ENCODE measurements at places on chromosomes 4 and X.

DNA sequence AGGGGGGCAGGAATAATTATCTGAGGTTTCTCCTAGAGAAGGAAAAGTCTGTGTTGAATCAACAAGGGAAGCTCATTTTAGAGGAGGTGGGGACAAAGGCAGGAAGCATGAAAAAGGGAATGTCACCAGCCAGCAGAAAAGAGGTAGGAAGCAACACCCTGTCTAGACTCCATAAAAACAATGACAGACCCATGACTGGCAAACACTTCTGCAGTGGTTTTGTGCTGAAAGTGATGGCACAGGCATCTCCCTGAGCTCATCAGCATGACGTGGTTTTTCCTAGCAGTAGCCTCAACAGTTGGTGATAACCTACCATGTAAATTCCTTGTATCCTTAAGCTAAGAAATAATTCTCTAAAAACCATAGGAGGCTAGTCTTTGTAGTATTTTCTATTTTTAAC is 110.7 kb upstream of the GALNT7 start:
- H3K36me3 ChIP-seq: no peaks in the 10 kb centered on the region
- H3K4me3 ChIP-seq: no peak overlapping the region

DNA sequence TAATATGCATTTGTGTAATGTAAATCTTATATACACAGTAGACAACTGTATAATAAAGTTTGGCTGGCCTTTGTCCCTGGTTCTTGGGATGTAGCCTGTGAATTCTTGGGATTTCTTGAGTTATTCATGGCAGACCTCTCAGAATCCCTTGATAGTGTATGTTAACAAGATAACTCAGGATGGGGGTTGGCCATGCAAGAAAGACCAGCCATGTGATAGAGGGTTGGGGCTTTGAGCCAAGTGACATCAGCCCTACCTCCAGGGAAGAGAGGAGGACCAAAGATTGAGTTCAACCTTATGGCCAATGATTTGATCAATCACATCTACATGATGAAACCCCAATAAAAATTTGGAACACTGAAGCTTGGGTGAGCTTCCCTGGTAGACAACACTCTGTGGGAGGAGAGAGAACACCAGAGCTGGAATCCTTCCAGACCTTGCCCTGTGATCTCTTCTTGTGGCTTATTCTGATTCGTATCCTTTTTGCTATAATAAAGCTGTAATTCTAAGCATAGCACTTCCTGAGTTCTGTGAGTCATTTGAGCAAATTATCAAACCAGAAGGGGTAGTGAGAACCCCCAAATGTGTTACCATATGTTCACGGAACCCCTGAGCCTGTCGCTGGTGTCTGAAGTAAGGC is 11.3 kb downstream of the SLC2A9 start:
- H3K4me1 ChIP-seq: peaks cover 6% of the 10 kb centered on the region
- no peaks in the 10 kb centered on the region for H3K36me3 ChIP-seq
- no peak overlapping the region for H3K27ac ChIP-seq
- no peak overlapping the region for H3K4me3 ChIP-seq
- DNase-seq: no peak

DNA sequence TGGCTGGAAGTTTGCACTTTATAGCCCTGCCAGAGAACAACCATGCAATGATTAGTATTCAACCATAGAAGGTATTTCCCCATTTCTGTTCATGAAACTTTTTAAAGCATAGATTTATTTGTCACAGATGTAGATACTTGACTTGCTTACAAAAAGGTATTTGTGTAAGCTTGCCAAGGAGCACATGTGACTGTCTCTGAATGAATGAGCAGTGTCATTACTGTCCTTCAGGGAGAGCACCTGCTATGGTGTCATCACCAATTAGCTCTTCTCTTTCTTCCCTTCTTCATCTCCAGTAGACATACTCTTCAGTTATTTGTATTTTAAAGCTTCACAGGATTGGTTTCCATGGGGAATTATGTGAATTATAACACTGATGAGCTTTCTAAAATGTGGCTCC is 1064.7 kb upstream of the GRIA3 start:
- no peak overlapping the region for H3K27ac ChIP-seq
- DNase-seq: no peak
- peaks cover 25% of the 10 kb centered on the region for H3K4me1 ChIP-seq
- H3K27me3 ChIP-seq: no peaks in the 10 kb centered on the region

GRCh38 chr4:106609917-106610316 is 241.3 kb upstream of the GIMD1 start:
- no peaks in the 10 kb centered on the region for H3K4me1 ChIP-seq
- H3K4me3 ChIP-seq: no peak overlapping the region
- DNase-seq: no peak

DNA sequence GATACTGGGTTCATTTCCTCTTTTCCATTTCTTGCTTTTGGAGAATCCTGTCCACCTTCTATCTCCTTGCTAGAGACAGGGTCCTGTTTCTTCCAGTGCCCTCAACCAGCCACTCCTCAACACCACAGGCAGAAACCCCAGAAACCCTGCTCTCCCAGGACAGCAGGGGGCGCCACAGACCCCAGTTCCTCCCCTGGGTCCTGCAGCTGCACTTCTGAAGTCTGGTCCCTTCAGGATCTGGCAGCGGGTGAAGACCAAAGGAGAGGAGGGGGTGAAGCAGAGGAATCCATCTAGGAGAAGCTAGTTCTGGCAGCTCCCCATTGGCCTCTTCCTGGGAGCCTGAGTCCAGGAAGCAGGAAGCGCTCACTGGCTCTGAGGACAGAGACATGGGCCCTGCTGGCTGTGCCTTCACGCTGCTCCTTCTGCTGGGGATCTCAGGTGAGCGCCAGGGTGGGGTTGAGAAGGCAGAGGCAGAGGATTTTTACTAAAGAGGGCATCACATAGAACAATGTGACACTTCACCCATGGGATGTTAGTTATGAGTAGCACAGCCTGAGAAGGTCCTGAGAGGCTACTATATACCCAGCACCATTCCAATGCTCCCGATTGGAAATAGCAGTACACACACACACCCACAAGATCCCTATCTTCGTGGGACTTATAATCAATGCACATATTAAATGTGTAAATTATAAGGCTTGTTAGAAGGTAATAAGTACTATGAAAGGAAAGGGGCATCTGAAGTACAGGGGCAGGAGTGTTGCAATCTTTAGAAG is at the start of gene PRSS48:
PRSS48 (plus strand) TSS at position 375 of the 776 bp plus-strand sequence; CDS start at position 387, 12 bp downstream.
- no peak within 1 kb of the TSS for H3K27ac ChIP-seq
- H3K36me3 ChIP-seq: no peaks in the 10 kb centered on the region
- H3K4me3 ChIP-seq: no peak within 1 kb of the TSS

DNA sequence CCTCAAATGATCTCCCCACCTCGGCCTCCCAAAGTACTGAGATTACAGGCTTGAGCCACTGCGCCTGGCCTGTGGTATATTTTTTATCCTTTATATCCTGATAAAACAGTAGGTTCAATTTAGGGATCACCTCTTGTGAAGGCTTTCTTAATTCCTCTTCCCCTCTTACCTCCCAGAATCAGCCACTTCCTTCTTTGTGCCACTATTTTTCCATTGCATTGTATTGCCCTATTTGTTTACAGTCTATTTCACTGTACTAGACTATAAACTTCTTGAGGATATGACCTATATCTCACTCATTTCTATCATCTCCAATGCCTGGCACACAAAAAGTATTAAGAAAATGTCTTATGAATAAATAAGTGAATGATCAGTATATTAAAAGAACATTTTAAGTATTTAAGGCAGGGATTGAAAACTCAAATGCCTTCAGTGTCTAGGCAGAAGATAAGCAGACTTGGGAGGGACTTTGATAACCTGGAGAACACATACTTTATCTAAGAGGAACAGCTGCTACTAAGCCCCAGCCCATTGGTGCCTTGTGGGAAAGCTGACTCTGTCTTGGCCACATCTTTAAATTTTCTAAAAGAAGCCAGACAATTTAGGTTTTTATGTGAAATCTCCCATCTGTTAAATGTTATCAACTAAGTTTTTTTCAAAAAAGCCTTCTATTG is 82.3 kb upstream of the OGT start:
- peaks cover 14% of the 10 kb centered on the region for H3K36me3 ChIP-seq
- DNase-seq: no peak

- DNase-seq: no peak
- H3K27me3 ChIP-seq: no peaks in the 10 kb centered on the region
- H3K4me3 ChIP-seq: no peak overlapping the region
Measured at GRCh38 chr4:166274136-166274761, 401.2 kb downstream of the TLL1 start.

DNA sequence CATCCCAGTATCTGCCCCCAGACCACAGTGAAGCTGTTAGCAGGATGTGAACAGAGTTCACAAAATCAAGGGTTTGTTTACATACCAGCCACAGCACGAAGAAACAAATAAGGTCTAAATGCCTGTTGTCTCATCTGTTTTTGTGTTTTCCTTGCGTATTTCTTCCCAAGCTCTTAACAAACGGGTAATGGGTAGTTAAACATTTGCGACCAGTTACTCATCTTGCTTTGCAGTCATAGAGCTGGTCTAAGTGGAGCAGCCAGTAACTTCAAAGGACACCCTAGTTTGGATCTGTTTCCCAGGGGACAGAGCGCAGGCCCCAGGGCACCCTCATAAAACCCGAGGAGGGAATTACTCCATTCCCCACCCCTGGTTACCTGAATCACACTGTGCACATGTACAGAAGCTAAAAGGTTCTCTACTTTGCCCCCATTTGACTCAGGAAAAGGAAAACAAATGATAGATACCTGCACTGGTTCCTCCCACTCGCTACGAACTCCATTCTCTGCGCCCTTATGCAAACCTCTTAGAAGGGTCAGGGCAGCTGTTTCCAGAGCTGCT is 68.8 kb downstream of the MAML3 start:
- DNase-seq: no peak
- no peaks in the 10 kb centered on the region for H3K27me3 ChIP-seq
- no peak overlapping the region for H3K4me3 ChIP-seq
- peaks cover 66% of the 10 kb centered on the region for H3K4me1 ChIP-seq
- no peak overlapping the region for H3K27ac ChIP-seq

- no peak overlapping the region for H3K4me3 ChIP-seq
- peaks cover 6% of the 10 kb centered on the region for H3K36me3 ChIP-seq
- H3K27ac ChIP-seq: no peak overlapping the region
- H3K4me1 ChIP-seq: no peaks in the 10 kb centered on the region
- DNase-seq: no peak
Measured at GRCh38 chr4:113534711-113535110, 226.8 kb downstream of the CAMK2D start.

- no peaks in the 10 kb centered on the region for H3K4me1 ChIP-seq
- no peak overlapping the region for H3K4me3 ChIP-seq
- no peaks in the 10 kb centered on the region for H3K36me3 ChIP-seq
- H3K27me3 ChIP-seq: peaks cover 2% of the 10 kb centered on the region
- H3K27ac ChIP-seq: no peak overlapping the region
Measured at GRCh38 chrX:142156567-142156966, 48.5 kb downstream of the MAGEC2 start.

- no peaks in the 10 kb centered on the region for H3K27me3 ChIP-seq
- H3K36me3 ChIP-seq: peaks cover 53% of the 10 kb centered on the region
- no peak overlapping the region for H3K4me3 ChIP-seq
- H3K27ac ChIP-seq: no peak overlapping the region
- peaks cover 24% of the 10 kb centered on the region for H3K4me1 ChIP-seq
Measured at GRCh38 chr4:186621959-186622553, 66.7 kb upstream of the MTNR1A start.

- no peaks in the 10 kb centered on the region for H3K27me3 ChIP-seq
- H3K4me1 ChIP-seq: peaks cover 39% of the 10 kb centered on the region
- no peaks in the 10 kb centered on the region for H3K36me3 ChIP-seq
- H3K27ac ChIP-seq: no peak overlapping the region
Measured at GRCh38 chr4:86955888-86956451, 21.2 kb downstream of the AFF1 start.

GRCh38 chr4:64781737-64782326 is 372.6 kb upstream of the TECRL start:
- no peaks in the 10 kb centered on the region for H3K27me3 ChIP-seq
- no peak overlapping the region for H3K27ac ChIP-seq
- H3K4me1 ChIP-seq: peaks cover 4% of the 10 kb centered on the region

- no peak overlapping the region for H3K27ac ChIP-seq
- no peaks in the 10 kb centered on the region for H3K36me3 ChIP-seq
- H3K27me3 ChIP-seq: no peaks in the 10 kb centered on the region
- DNase-seq: no peak
- peaks cover 27% of the 10 kb centered on the region for H3K4me1 ChIP-seq
Measured at GRCh38 chrX:6377103-6377764, 148.6 kb upstream of the NLGN4X start.

- DNase-seq: no peak
- H3K4me3 ChIP-seq: no peak overlapping the region
- H3K36me3 ChIP-seq: peaks cover 27% of the 10 kb centered on the region
- H3K27me3 ChIP-seq: no peaks in the 10 kb centered on the region
- no peaks in the 10 kb centered on the region for H3K4me1 ChIP-seq
- H3K27ac ChIP-seq: no peak overlapping the region
Measured at GRCh38 chrX:110182362-110182761, 135.5 kb downstream of the AMMECR1 start.

DNA sequence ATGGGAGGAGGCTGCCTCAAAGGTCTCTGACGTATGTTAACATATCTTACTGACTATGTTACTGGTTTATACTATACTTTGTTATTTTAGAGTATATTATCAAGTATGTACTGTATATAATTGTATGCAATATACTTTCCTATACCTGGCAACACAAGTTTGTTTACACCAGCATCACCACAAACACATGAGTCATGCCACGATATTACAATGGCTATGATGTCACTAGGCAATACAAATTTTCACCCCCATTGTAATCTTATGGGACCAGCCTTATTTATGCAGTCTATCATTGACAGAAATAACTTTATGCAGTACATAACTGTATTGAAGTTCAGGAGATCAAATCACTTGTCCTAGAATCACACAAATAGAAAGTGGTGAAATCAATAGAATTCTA is 329.9 kb upstream of the SLC7A11 start:
- no peaks in the 10 kb centered on the region for H3K27me3 ChIP-seq
- peaks cover 6% of the 10 kb centered on the region for H3K36me3 ChIP-seq
- DNase-seq: no peak
- no peak overlapping the region for H3K4me3 ChIP-seq

All from neural crest cell (in vitro differentiated cells).